GDM1 (cell line): ENCODE measurements at places on chromosomes 5 and 9.

GRCh38 chr9:73133022-73133651 lies 18.5 kb upstream of the ANXA1 start:
- DNase-seq: no peak

DNA sequence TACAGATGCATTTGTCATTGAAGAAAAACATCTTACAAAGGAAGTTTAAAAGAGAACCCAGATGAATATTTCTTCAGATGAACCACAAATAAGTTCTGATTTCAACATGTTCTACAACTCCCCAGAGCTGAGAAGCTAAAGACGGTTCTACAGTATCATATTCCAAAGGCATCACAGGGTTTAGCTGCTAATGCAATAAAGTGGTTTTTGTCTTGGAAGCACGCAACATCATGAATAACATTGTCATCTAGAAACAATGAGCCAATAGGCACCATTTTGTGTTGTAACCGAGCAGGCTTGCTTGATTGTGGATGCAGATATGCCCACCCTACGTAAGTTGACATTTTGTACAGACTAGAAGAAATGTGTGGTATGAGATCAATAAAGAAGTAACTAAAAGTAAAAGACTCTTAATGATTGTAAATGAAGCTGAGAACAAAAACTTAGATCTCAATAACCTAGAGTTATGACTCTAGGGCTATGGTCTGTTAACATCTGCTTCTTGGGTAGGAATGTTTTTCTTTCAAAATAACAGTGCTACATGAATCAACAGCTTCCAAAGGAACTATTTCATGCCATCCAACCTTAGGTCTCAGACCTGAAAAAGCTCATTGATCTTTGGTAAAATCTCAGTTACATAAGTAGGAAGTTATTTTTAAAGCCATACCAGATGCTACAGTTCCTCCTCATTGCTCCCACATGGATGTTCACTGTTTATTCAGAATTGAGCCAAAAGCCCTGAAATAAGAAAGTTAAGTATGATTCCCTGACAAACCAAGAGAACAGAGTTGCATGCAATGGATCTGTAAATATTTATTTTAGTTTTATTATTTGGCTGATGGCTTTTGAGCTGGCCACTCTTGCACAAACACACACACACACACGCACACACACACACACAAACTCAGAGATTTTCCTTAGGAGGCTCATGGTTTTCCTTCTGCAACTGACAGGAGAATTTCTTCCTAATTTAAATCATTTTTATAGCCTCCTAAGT lies 118.7 kb upstream of the SLCO6A1 start:
- no peak for DNase-seq

- DNase-seq: no peak
These were observed 109.8 kb downstream of the SERINC5 start for GRCh38 chr5:80146046-80146445.

GRCh38 chr5:67003685-67003934 lies 193.0 kb downstream of the CD180 start:
- DNase-seq: no peak

- DNase-seq: no peak
These were observed 6.0 kb upstream of the AQP3 start for GRCh38 chr9:33453286-33453860.

GRCh38 chr5:78008356-78008967 lies 232.3 kb upstream of the TBCA start:
- DNase-seq: peak; percentile 41

DNA sequence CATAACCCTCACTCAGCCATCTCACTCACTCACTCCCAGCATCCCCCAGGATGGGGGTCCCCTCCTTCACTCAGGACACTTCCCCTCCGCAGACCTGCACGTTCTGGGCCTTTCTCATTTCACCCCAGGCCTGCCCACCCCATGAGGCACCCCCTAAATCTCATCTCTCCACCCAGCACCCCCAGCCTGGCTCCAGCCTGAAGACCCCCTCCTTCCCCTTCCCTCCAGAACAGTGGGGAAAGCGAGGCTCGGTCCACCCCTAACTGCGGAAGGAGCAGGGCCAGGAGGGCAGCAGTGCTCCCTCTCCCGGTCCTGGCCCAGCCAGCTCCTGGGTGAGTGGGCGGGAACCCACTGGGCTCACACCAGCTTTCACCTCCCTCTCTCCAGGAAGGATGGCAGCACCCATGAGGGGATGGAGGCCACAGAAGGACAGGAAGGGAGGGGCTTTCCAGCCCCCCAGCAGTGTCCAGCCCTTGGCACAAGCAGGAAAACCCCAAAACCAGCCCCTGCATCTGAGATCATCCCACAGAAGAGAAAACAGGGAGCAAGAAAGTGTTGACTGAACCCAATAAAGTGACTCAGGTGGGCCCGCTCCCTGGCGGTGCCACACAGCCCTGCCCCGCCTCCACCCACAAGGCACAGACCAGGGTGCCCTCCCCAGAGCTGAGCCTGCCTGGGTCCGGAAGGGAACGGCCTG lies 55.0 kb downstream of the LRSAM1 start:
- no peak for DNase-seq

GRCh38 chr9:130199605-130200004 lies 27.4 kb downstream of the NCS1 start:
- DNase-seq: no peak

DNA sequence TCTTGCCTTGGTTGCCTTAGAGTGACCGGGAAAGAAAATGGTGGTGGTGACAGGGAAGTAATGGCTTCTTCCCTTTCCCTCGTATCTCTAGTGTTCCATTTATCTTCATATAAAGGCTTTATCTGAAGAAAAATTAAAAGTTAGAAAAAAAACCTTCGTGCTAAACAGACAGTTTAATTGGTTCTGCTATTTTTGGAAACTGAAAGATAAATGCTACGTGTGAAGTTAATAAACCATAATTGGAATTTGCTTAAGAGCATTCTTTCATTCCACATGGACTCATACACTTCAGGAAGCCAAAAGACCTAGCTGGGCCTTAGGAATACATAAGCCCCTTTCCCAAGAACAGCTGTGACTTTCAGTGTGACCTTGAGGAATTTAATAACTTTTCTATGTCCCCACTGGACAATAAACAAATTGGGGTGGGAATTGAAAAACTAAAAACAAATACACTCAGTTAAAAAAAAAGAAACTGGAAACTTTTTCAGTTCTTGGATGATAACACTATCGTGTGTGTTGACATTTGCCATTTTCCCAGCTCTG lies 818.8 kb upstream of the WWC1 start:
- DNase-seq: no peak

GRCh38 chr9:131762356-131762932 lies 22.6 kb upstream of the RAPGEF1 start:
- DNase-seq: peak; percentile 51

GRCh38 chr9:127519301-127520166 lies 68.2 kb downstream of the LRSAM1 start:
- peak; percentile 40 for DNase-seq

- DNase-seq: no peak
These were observed 89.7 kb upstream of the CDKN2B start for GRCh38 chr9:22098643-22099332.

DNA sequence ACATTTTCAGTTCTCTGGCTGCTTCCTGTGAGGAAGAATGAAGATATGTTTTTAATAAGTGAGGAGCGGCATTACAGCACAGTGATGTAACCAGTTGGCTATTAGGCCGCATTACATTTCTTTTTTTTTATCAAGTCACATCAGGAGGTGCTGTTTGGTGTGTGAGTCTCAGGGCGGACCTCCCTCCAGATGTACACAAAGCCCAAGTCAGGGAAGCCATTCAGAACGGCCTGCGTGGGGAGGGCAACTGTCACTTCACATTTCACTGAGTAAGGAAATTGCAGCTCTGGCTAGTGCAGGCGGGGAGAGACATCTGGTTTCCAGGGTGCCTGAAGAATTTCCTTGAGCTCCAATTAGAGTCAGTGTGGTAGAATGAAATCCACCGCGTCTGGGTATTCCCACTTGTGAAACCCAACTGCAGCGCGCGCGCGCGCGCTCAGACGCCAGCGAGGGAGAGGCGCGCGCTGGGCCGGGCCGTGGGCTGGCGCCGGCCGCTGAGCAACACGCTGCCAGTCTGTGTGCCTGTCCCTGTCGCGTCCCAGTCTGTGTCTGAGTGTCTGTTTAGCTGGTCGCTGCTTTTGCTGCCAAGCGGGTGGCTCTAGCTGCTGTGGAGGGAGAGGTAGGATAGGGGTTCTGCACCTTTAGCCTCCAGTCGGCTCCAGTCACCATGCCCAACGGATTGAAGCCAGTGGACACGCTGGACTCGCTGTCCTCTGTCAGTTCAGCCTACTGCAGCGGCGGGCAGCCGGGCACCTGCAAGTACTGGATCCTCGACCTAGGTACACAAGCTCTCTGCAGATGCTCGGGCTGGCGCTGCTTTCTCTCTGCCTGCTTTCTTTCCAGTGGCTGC lies 140.8 kb upstream of the OTULINL start:
- DNase-seq: no peak

- DNase-seq: no peak
These were observed 15.2 kb downstream of the NUP214 start for GRCh38 chr9:131140550-131140949.
